NAMALWA (cell line): ENCODE measurements at places on chromosomes 7 and 10.

DNA sequence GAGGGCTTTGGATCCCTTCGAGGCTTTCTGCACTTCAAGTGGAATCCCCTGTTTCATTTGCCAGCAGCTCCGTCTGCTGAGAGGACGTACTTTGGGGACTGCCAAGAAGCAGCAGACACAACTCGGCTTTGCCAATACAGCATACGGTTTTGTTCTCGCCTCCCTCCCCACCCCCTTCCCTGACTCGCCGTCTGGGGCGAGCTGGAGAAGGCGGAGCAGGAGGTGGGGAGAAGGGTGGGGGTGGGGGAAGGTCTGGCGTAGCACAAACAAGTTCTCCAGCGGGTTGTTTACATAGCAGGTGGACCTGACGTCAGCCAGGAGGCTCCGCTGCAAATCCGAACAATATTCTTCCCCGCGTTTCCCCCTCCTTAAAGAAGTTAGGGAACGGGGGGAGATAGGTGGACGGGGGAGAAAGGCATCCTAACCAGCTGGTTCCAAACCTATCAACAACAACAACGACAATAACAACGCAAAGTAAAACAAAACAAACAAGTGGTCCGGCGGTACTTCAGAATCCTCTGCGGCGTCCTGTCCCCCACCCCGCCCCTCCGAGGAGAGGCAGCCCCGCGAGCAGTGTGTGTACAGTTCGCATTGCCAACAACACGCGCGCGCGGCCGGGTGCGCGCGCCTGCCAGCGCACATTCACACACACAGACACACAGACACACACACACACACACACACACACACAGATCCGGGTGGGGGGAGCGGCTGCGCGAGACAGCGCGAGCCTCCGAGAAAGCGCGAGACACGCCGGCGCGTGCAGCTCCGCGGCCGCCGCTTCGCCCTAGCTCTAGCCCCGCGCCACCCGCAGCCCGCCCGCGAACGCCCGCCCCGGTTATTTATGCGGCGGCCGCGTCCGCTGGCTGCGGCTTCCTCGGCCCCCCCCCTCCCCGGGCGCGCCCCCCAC lies 167.0 kb upstream of the PPP1R3A start:
- DNase-seq: no peak

DNA sequence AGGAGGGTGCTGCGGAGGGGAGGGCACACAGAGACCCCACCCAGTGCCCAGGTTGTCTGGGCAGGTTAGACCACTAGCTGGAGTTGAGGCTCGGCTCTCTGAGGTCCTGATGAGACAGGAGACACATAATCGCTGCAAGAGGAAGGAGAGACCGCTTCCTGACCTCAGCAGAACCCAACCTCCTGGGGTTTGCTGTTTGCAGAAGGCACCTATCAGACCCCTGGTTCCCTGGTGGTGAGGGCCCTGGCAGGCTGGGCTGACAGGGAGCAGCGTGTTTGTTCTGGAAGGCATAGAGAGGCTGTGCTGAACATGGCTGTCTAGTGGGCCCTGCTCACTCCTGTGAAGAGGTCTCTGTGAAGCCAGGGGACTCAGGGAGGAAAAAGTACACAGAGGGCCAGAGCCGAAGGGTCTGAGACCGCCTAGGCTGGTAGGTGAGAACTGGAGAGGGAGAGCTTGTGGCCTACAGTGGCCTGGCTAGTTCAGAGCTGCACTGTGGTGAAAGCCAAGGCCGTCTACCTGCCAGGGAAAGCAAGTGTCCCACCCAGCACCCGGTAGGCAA lies 39.4 kb upstream of the NPFFR1 start:
- no peak for DNase-seq

GRCh38 chr7:150739033-150739432 lies 1.8 kb downstream of the GIMAP5 start:
- no peak for DNase-seq

- DNase-seq: no peak
Observed at GRCh38 chr10:20417791-20418190, 479.3 kb downstream of the NEBL start.

DNA sequence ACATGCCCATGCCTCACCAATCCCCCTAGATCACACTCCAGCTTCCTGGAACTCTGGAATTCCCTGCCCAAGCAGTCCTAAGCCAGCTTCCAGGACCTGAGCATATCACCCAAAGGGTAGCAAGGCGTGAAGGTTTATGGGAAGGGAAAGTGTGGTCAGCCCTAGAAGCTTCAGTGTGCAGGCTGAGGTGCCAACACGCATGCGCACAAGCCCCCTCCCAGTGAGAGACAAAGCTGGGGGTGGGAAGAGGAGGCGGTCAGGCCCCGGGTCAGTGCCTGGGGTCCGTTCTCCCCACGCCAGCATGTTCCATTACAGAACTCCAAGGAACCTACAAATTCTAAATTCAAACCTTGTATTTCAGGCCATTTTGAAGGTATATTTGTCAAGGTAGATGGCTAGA lies 103.6 kb upstream of the C7orf33 start:
- DNase-seq: no peak

- DNase-seq: no peak
Observed at GRCh38 chr7:40879941-40880543, 745.2 kb downstream of the SUGCT start.
